ENCODE measurements at places on chromosomes 3 and 15.

DNA sequence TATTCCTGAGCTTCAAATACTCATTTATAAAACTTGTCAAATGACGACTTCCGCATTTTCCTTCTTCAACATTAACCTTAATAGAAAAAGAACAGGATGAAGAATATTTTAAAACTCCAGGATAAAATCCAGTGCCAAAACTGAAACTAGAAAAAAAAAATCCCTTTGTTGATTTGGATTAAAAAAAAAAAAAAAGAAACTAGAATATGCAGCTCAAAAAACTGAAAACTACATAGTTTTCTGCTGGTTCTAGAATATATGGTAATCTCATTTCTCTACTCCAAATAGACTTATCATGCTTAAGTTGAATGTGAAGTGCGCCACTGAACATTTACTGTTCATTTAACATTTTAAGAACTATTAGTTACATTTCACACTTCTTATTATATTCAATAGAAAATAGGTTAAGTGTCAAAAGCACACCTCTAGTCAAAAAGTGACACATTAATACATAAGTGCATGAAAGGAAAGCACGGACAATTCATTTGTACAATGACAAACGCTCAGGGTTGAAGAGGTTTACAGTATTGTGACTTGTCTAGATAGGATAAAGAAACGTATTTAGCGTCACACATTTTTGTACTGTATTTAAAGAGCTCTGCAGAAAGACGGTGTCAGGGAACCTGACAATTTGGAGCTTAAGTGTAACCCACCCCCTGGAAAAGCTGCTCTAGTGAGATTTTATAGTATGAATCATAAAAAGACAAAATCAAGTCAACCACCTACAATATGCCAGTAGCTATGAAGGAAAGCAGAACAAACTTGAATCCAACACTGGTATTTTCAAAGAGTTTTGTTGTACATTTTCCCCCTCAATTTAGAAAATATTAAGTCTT, 5.8 kb downstream of the TRA2B start:
- no peak for DNase-seq

GRCh38 chr15:66994927-66995656, 70.3 kb upstream of the SMAD3 start:
- no peak for DNase-seq

GRCh38 chr3:79167651-79168416, 600.0 kb downstream of the ROBO1 start:
- DNase-seq: no peak

DNA sequence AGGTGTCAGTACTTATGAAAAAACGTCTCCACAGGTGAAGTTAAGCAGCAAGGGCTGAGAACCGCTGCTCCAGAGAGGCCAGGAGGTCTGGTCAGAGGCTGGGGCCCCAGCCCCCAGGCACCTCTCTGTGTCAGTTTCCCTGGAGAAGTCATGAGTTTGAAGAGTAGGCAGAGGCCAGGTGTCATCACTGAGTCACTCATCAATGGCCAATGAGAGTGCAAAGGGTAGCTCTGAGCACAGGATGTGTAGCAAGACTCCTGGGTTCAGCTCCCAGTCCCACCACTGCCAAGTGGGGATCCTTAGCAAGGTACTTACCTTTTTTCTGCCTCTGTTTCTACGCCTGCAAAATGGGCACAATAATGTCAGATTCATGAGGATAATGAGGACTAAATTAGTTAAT, 47.9 kb downstream of the CORO2B start:
- no peak for DNase-seq

GRCh38 chr3:47324278-47324865, 41.6 kb downstream of the KLHL18 start:
- DNase-seq: peak; percentile 18

- no peak for DNase-seq
Measured at GRCh38 chr3:130661140-130661891, 85.3 kb downstream of the PIK3R4 start.

- DNase-seq: no peak
Measured at GRCh38 chr15:51844747-51845426, 15.4 kb downstream of the TMOD3 start.

GRCh38 chr3:66472313-66473134, 28.3 kb downstream of the LRIG1 start:
- DNase-seq: no peak

GRCh38 chr3:13289771-13290285, 130.3 kb downstream of the NUP210 start:
- no peak for DNase-seq

GRCh38 chr3:73602170-73602569, 22.6 kb downstream of the PDZRN3 start:
- no peak for DNase-seq

DNA sequence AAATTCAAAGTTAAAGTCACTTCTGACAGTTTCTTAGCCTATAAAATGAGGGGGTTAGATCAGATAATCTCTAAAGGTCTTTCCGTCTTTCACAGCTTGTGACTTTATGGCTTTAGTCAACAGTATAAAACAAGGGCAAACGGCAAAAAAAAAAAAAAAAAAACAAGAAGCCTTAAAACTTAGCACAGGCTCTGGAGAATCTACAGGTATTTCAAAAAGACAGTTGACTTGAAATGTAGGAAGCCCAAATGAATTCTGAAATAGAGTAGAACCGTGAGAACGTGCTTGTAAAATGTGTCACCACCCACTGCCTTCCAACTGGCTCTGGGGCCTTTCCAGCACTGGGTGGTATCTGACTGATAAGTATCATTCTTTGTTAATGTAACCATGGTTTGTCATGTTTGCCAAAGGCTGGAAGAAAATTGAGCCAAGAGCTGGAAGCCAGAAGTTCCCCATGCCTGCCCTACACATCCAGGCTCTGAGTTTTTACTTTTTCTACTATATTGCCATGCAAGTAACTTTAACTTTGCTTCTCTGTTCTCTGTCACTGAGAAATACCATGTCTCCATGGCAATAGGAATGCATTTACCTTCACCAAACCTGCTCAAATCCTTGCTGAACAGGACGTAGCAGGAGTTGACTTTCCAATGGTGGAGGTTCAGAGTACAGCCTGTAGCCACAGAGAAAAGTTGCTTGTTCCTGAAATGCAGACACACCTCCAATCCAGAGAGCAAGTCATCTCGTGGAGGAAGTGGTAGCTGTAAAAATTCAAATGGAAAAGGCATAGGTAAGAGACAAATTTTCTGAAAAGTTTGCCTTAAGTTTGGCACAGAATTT, 35.8 kb upstream of the THSD4 start:
- no peak for DNase-seq

DNA sequence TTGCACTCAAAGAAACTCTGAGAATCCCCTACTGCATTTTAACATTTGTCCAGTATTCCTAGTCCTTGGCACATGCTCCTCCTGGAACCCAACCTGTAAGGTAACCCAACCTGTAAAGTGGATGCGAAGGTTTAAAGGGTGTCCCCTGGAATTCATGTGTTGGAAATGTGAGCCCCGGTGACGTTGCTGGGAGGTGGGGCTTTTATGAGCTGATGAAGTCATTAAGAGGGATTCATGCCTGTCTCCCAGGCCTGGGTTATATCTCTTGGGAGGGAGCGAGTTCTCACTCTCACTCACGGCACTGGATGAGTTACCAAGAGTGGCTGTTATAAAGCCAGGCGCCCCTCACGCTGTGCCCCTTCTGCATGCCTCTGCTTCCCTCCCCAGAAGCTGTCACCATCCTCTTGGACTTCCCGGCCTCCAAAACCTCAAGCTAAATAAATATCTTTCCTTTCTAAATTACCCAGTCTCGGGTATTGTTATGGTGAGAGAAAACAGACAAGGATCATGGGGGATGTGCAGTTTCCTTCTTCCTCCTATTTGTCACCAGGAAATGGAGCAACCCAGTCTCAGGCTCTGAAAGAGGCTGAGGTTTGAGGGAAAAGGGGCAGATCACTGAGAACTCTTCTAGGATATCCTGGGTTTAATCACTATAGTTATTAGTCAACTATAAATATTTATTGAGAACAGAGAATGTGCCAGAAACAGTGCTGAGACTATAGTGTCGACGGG, 7.6 kb downstream of the XXYLT1 start:
- DNase-seq: no peak

Data from stimulated activated CD8-positive, alpha-beta memory T cell treated with anti-CD3 and anti-CD28 coated beads, Interleukin-7, amount 100 ng/mL, for 1 hour (primary cell).